ENCODE measurements at places on chromosomes 5 and 9. TPM values are rescaled to one million over a fixed set of nuclear protein-coding genes. Genes with fewer than 3 reads are reported as not detected.

DNA sequence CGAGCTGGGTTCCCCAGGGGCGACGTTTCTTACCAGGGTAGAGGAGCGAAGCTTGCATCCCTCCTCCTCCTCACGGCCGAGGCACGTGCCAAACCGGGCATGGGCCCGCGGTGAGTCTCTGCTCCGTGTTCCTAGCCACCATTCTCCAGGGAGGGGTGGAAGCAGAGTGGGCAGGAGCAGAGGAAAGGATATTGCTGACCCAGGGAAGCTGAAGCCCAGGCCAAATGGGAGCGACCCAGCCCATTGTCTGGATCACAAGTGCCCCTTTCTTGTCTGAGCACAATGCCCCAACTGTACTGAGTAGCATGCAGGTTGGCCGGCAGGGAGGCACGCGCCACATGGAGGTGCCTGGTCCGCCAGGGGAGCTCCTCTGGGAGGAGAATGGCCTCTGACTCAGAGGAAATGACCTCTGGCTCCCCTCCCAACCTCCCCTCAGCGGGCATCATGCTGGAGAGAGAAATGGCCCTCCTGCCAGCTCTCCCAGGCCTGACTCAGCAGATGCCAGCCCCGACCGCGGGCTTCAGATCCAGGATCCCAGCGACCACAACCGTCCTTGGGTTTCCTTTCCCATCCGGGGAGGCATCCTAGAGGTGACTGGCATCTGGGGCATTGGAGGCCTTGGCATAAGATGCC is 1.1 kb downstream of the PRR7 start:
- DNase-seq: peak; percentile 84

GRCh38 chr9:93050231-93050630 is 8.3 kb upstream of the SUSD3 start:
- no peak for DNase-seq

- no peak for DNase-seq
These were observed 48.8 kb downstream of the POC5 start for GRCh38 chr5:75668445-75668844.

Gene CCDC152
- 1.2 TPM for total RNA-seq

DNA sequence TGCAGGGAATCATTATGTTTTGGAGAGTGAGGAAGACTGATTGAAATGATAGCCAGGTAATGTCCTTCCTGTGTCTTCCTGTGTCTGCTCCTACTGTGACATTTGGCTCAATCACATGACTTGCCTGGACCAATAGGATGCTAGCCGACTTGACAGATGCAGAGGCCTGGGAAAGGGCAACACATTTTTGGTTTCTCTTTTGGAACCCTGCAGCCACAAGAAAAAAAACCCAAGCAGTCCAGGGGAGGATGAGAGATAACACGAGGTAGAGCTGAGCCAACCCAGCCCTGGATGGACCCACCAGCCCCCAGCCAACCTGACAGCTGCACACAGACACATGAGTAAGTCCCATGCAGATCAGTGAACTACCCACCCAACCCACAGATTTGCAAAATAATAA is 256.1 kb upstream of the SMARCA2 start:
- DNase-seq: no peak

DNA sequence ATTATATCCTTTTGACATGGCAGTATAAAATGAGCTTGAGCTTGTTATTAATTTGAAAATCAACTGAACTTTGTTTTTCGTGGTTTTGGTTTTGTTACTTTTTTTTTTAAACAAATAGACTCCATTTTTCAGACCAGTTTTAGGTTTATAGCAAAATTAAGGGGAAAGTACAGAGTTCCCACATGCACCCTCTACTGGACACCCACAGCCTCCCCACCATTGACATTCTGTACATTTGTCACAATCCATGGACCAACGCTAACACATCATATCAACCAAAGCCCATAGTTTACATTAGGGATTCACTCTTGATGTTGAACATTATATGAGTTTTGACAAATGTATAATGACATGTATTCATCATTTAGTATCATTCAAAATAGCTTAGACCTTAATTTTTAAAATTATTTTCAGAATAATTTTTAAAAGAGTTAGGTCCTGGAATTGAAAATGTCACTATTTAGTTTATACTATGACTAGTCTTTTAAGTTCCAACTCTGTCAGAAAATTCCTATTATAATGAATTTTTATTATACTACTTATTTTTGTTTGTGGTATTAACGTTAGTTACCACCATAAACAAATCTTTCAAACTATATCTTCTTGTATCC is 35.3 kb upstream of the JMY start:
- DNase-seq: no peak

GRCh38 chr9:706606-707459 is 134.7 kb upstream of the DMRT1 start:
- DNase-seq: peak; percentile 83

DNA sequence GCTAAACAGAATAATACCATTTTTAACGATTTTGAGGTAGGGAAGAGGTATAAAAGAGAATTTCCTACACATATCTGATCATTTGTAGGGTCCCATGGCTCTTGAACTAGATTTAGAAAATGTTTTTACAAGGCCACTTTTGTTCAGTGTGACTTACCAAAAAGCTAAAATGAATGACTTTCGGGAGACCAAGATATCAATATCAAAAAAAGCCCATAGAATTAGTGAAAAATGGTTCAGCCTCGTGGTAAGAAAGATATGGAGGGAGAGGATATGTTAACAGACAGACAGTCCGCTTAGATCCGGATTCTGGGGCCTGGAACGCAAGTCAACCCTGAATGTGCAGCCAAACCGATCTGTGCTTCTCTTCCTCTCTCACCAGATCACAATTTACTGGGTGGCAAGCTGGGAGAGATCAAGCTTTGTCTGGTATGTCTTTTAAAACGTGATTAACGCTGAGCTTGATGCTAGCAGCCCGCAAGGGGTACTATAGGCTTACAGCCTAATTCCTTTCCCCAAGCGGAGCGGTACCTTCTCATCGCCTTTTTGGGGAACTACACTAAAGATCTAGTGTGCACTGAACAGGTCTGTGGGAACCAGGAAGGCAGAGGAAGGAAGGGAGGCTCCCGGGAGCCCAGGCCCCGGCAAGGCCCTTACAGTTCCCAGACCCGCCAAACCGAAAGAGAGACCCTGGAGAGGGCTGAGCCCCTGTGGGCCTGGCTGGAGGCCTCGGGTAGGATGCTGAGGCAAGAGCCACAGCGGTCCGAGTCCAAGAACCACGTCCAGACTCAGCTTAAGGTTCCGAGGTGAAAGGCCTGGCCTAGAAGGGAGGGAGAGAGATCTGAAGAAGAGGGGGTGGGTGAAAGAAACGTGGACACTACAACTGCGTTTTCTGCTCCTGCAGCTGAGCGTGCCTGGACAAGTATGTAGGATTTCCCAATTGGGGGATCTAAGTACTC is 2.9 kb downstream of the NR2F1-AS1 start:
- DNase-seq: no peak

- no peak for DNase-seq
These were observed 78.9 kb downstream of the OR2K2 start for GRCh38 chr9:111250875-111251842.

DNA sequence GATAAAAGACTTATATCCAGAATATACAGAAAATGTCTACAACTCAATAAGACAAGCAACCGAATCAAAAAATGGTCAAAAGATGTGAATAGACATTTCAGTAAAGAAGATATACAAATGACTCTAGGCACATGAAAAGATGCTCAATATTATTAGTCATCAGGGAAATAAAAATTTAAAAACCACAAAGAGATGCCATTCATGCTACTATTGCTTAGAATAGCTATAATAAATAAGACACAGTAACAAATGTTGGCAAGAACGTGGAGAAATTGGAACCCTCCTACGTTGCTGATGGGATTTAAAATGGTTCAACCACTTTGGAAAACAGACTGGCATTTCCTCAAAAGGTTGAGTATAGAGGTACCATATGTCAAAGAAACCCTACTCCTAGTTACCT is 39.8 kb downstream of the POLK start:
- DNase-seq: no peak

Gene PCDHAC1
- 6.7 TPM for total RNA-seq

GRCh38 chr9:112914524-112914923 is 23.8 kb upstream of the SLC46A2 start:
- DNase-seq: no peak

DNA sequence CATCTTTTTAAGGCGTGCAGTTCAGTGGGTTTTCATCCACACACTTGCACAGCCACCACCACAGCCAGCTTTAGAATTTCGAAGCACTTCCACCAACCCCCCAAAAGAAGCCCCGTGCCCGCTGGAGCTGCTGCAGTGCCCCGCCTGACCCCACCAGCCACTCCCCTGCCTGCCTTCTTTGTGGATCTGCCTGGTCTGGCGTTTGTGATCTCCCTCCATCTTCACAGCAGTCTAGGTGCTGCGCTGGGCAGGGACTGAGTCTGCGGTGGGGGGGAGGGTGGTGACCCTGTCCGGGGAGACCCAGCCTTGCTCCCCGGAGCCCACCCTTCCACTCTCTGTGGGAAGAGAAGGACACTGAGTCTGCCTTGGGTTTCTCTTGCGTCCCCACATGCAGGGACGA is 40.8 kb downstream of the RXRA start:
- no peak for DNase-seq

Gene ARL15
- total RNA-seq: 20.2 TPM

GRCh38 chr9:14967450-14968321 is 57.5 kb upstream of the FREM1 start:
- no peak for DNase-seq

GRCh38 chr9:93033531-93033930 is 25.0 kb upstream of the SUSD3 start:
- no peak for DNase-seq

Gene IL5
- total RNA-seq: not detected

GRCh38 chr5:59766427-59767210 is 126.9 kb downstream of the PDE4D start:
- DNase-seq: peak; percentile 31

GRCh38 chr9:19967216-19967887 is 178.5 kb upstream of the SLC24A2 start:
- DNase-seq: peak; percentile 30

GRCh38 chr9:69564557-69564956 is 107.6 kb downstream of the APBA1 start:
- DNase-seq: no peak

Gene FOXI1
- total RNA-seq: not detected

Gene ENTPD2
- 0.71 TPM for total RNA-seq

- no peak for DNase-seq
These were observed 103.4 kb downstream of the OTULIN start for GRCh38 chr5:14767735-14768507.

Gene TNIP1
- total RNA-seq: 133 TPM

DNA sequence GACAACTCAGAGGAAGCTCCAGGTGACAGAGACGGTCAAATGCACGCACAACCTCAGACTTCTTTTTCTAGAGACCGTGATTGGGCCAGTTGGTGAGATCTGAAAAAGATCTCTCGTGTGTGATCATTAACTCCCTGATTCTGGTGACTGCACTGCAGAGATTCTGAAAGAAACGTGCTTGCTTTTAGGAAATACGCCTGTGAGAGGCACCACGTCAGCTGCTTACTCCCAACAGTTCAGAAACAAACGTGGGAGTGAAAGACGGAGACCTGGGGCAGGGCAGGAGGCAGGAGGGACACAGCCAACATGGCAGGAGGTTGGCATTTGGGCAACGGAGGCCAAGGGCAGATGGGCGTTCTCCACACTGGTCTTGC is 15.9 kb downstream of the SLC12A7 start:
- DNase-seq: no peak

DNA sequence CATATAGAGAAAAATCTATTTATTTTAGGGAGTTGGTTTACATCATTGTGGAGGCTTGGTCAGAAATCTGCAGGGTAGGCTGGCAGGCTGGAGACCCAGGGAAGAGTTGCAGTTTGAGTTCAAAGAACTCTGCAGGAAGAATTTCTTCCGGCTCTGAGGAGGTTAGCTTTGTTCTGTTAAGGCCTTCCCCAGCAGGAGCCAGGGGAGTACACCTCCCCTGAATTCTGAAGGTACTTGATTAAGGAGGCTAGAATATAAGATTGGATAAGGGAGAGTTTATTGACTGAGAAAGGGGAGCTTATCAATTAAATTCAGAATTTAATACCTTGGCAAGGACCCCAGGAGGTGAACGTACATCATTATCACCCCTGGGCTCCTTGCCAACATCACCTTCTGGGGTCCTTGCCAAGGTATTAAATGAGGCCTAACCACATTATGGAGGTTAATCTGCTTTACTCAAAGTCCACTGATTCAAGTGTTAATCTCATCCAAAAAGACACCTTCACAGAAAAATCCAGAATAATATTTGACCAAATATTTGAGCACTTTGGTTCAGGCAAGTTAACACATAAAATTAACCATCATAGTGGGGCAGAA is 351.7 kb downstream of the CWC27 start:
- DNase-seq: no peak

- no peak for DNase-seq
These were observed 57.5 kb upstream of the ICE1 start for GRCh38 chr5:5364932-5365331.

DNA sequence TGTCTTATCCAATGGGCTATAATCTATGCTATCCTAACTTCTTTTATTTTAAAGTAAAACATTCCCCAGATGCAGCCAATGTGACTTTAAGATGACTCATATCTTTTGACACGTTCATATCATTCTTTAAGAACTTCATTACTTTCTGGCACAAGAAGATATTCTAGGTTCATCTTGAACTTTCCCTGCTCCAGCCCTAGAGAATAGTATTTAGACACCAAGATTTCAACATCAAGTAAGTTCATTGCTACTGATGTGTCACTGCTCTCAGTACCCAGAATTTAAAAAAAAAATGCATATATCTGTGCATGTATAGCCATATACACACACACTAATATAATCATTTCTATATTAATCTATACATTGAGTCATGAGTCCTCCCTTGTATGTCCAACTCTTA is 175.2 kb downstream of the SAXO1 start:
- DNase-seq: no peak

- no peak for DNase-seq
These were observed 458.4 kb downstream of the KDM4C start for GRCh38 chr9:7216004-7216841.

DNA sequence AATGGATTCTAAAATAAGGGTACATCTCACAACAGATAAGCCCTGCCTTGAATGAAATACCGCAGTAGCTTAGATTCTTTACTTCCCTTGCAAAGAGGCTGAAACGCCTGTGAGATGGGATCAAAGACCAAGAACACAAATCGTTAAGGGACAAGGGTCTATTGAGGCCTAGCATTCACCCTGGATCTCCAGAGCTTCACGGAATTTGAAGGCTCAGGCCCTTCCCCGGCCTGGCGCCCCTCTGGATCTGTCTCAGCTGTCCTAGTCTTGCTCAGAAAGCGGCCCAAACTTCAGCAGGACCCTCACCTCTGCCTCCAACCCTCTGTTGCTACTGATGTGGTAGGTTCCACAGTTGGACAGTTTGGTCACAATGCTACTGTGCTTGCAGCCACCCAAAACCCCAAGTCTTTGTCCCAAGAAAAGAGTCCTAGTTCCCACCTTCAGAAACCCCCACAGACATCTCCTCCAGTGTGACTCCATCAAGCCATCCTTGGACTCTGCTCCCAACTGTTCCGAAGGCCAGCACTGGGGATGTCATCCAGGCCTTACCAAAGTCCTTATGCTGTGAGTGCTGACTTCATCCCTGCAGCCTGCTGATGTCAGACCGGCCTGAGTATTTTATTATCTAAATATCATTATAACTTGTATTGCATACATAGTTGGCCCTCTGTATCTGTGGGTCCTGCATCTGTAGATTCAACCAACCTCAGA is 9.4 kb downstream of the CORO2A start:
- no peak for DNase-seq

All from left lung (tissue), 14 donors.